ENCODE measurements at places on chromosomes 12 and 14.

- DNase-seq = no peak
Measured at GRCh38 chr12:2387103-2387834, 334.5 kb downstream of the CACNA1C start.

GRCh38 chr12:21642707-21643389 is 14.8 kb downstream of the LDHB start:
- DNase-seq = peak; percentile 83

DNA sequence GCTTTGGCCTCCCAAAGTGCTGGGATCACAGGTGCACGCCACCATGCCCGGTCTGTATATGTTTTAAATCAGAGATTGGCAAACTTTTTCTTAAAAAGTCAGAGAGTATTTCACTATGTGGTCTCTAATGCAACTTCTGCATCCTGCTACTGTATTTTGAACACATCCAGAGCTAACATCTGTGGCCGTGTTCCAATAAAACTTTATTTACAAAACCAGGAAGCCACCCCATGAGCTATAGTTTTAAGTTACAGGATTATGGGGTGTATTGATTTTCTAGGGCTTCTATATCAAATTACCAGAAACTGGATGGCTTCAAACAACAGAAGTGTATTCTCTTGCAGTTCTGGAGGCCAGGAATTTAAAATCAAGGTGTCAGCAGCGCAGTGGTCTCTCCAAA is 5.3 kb upstream of the RBM19 start:
- DNase-seq = no peak

- no peak for DNase-seq
Measured at GRCh38 chr12:117998719-117999118, 17.8 kb upstream of the RFC5 start.

DNA sequence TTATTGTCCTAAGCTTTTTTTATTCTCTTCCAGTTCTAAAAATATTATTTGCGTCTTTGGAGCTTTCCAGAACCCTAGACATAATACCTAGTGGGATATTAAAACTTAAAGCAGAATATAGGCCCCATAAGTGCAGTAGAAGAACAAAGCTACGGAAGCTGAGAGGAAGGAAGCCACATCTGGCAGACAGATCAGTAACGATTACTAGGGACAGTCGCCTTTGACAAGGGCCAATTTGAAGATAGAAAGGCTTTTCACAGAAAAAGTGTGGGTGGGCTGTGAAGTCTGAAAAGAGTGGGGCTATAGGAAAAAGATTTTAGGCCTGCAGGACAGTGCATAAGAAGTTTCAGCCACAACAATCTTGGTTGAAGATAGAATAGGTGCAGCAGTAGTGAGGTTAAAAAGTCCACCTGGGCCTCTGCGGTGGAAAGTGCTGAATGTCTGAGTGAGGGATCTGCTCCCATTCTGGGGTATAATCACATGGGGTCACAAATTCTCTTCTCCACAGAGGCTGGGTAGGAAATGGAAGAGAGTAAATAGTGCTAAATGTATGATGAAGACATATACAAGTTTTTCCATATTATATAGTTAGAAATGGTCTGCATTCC is 114.5 kb downstream of the CMAS start:
- no peak for DNase-seq
